ENCODE measurements at places on chromosomes 13 and 19. TPM values are rescaled to one million over a fixed set of nuclear protein-coding genes. Genes with fewer than 3 reads are reported as not detected.

- peak; percentile 29 for DNase-seq
Observed at GRCh38 chr13:41311406-41312175, 524 bp downstream of the NAA16 start.

DNA sequence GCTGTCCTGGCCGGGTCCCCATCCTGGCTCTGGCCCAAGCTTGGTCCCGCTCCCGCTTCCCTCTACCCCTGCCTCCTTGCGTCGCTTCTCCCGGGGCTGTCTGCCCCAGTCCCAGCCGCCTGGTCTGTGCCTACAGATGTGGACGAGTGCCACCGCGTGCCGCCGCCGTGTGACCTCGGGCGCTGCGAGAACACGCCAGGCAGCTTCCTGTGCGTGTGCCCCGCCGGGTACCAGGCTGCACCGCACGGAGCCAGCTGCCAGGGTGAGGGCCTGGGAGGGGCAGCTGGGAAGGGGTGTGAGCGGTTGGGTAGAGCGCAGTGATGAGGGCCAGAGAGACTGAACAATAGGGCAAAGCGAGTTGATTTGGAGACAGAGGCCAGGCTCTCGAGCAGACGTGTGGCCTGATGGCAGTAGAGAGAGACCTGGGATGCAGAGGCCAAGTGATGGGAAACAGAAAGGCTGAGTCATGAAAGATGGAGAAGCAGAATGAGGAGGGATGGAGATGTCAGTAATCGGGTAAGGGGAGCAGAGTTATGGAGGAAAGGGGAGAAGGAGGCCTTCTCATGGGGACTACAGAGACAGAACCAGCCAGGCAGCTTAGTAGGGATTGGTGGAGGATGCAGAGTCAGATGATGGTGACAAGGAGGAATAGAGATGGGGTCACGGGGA, 9.4 kb downstream of the LTBP4 start:
- DNase-seq: peak; percentile 74

DNA sequence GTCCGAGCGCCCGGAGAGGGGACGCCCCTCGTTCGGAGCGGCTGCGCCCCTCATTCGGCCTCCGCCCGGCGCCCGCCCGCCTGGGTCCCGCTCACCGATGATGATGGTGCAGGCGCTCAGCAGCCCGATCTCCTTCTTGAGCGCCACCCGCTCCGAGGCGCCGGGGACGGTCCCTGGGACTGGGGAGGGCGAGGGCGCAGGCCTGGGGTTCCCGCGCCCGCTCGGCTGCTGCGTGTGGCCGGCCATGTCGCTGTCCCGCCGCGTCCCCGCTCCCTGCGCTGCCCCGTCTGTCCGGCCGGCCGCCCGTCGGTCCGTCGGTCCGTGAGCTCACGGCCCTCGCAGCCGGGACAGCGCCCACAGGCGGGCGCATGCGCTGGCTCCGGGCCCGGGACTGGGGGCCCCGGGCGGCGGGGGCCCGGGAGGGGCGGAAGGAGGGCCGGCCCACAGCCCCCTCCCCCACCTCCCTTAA, at the start of gene SLC7A10:
Gene SLC7A10 (minus strand): TSS at position 393 of the 469 bp plus-strand sequence. CDS start 147 bp downstream, at position 246.
- no peak for DNase-seq

DNA sequence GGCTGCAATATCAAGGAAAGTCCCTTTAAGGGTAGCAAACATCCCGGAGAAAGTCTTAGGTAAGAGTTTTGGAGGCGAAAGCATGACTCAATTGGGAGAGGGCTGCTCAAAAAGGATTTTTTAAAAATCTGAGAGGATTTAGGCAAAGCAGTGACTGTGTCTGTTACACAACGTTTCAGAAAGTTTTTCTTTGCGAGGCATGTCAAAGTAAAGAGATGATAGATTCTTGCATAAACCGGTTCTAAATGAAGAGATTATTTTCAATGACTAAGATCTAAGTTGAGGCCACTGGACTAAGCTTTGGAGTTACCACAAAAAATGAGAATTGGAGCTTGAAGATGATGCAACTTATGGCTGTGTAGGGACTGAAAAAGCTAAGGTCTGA, 43.7 kb upstream of the ENOX1 start:
- DNase-seq: no peak

DNA sequence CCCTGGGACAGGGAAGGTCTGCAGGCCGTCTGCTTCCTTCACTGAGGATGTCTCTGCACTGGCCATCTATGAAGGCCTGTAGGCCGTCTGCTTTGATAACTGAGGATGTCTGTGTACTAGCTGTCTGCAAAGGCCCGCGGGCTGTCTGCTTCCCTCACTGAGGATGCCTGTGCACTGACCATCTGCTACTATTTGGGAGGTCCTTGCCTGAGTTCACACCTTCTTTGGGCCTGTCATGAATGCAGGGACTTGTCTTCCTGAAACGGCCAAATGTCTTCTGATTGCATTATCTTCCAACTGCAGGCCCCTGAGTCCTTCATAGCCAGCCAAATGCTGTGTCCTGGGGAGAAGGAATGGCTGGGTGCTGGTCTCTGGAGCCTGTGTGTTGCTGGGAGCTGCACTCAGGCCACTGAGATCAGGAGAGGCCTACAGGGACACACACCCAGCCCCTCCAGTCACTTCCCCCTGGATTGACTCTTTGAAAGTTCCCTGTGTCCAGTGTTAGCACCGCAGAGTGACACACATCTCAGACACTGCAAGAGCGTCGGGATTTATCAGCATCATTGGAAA, 72.9 kb downstream of the TEX29 start:
- no peak for DNase-seq

GRCh38 chr19:55436847-55437246, 6.3 kb downstream of the SHISA7 start:
- no peak for DNase-seq

DNA sequence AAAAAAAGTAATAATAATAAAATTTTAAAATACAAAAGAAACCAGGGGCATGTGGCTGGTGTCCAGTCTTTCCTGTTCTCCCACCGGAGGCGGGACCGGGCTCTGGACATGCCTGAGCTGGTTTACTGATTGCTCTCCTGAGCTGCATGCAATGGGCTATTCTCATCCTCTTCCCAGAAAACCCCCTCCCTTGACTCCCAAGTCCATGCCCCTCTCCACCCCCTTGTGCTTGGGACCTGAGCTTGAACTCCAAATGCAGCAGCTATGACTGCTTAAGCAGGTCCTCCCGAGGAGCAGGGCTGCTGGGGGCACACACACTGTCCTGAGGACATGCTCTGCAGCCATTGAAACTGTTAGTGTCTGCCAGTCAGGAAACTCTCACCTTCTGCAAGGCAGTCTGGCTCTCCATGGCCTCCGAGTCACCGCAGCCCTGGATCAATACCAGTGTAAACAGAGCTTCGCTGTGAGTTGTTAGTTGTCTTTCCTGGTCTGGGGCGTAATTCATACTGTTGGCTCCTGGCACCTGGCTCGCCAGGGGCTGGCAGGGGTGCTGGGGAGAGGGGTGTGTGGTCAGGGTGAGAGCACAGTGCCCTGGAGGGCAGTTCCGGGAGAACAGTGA, 41.6 kb upstream of the CHST8 start:
- no peak for DNase-seq

GRCh38 chr13:50940509-50940908, 30.9 kb downstream of the RNASEH2B start:
- DNase-seq: no peak

DNA sequence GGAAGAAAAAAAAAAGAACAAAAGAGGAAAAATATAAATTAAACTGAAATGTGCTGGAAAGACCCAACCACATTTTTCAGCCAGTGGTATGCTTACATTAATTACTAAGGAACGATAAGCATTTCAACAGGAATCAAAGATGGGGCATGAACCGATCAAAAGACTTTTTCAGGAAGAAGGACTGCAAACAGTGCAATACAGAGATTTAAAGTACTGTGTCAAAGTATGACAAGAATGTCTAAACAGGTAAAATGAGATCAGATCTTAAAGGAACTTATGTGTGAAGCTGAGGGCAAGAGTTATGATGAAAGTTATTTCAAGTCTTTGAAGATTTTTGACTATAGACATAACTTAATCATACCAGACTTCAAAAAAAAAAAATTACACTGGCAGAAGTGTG, 1761.8 kb downstream of the SLITRK5 start:
- no peak for DNase-seq

- DNase-seq: no peak
Observed at GRCh38 chr13:112928972-112929782, 39.8 kb upstream of the MCF2L start.

DNA sequence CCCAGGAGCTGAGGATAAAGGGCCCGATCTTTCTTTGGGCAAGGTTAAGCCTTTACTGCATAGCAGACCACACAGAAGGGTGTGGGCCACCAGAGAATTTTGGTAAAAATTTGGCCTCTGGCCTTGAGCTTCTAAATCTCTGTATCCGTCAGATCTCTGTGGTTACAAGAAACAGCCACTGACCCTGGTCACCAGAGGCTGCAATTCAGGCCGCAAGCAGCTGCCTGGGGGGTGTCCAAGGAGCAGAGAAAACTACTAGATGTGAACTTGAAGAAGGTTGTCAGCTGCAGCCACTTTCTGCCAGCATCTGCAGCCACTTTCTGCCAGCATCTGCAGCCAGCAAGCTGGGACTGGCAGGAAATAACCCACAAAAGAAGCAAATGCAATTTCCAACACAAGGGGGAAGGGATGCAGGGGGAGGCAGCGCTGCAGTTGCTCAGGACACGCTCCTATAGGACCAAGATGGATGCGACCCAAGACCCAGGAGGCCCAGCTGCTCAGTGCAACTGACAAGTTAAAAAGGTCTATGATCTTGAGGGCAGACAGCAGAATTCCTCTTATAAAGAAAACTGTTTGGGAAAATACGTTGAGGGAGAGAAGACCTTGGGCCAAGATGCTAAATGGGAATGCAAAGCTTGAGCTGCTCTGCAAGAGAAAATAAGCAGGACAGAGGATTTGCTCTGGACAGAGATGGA, 8.4 kb upstream of the CEACAM19 start:
- DNase-seq: no peak

DNA sequence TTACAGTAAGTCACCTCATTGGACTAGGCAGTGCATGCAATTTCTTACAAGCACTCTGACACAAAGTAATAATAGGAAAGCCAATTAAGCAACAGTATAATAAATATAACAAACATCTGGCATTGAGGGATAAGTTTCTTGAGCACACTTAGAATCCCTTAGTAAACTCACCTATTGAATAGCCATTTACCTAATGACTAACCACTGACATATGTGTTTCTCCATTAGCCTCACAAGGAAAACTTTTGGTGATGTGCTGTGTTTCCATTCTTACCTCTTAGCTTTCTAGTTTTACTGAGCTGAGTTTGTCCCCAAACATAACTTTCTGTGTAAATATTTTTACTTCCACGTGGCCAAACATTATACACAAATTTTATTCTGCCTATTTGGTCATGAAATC, 47.4 kb upstream of the PCDH9 start:
- no peak for DNase-seq

- no peak for DNase-seq
Observed at GRCh38 chr13:20492641-20493040, 33.0 kb downstream of the CRYL1 start.

GRCh38 chr19:53647792-53648191, 16.0 kb downstream of the DPRX start:
- no peak for DNase-seq

DNA sequence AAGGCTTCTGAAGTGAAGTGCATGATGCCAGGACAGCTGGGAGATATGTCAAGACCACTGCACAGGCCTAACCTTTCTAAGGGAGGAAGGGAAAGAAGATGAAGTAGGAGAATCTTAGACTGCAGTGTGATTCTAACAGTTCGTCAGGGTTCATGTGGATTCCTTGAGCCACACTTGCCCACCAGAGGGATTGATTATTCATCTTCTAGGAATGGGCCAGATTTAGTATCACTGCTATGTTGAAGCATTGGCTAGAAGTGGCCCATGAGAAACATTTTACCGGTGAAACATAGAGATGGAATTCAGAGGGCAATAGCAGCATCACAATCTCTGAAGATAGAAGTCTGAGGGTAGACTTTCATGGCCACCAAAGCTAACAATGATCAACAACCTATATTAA, 550.8 kb upstream of the SLITRK1 start:
- no peak for DNase-seq

GRCh38 chr19:18399008-18399407, 1.6 kb upstream of the LRRC25 start:
- no peak for DNase-seq

DNA sequence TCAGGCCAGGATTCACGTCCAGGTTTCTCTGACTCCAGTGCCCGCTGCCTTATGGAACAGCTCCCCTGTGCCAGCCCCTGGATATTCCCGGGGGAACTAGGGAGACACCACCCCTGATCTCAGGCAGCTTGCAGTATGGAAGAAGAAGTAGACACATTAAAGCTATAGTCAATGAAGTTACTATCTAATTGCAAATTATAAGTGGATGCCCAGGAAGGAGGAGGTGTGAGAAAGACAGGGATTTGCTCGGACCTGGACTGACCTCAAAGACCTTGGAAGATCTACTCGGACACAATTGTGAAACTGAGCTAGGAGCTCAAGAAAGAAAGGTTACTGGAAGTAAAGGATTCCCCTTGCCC, 10.4 kb downstream of the SIGLEC11 start:
- DNase-seq: no peak

DNA sequence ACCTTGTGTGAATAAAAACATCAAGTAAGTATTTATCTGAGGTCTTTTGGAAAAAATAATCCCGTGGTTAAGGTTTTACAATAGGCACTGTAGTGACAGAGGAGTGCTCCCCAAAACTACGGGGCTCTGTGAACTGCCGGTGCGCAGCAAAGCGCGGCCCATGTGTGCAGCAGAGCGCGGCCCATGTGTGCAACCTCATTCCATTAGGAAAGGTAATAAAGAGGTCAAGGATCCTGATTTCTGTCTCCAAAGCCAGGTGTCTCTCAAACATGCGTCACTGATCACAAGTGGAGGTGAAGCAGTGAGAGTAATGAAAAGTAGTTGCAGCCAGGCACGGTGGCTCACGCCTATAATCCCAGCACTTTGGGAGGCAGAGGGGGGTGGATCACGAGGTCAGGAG, 58.7 kb downstream of the MRPL57 start:
- DNase-seq: no peak

DNA sequence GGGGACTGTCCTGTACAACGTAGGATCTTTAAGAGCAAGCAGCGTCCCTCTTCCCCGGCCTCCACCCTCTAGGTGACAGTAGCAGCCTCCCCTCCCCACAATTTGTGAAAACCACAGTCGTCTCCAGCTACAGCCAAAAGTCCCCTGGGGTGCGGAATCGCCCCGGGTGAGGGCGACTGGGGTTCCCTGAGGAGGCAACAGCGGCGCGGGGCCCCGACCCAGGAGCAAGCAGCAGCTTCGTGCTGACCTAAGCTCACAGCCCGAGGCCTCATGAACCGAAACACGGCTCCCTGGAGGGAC, 322 bp downstream of the ZNF558 start:
- DNase-seq: no peak

TMEM38A gene
- 44.6 TPM for total RNA-seq

TMEM221 gene
- total RNA-seq: 0.14 TPM

ZNF776 gene
- 12.9 TPM for total RNA-seq

ZNF439 gene
- total RNA-seq: 4.8 TPM

GFY gene
- total RNA-seq: 0.14 TPM

GNG14 gene
- not detected for total RNA-seq

RNF225 gene
- not detected for total RNA-seq

SHANK1 gene
- 0.25 TPM for total RNA-seq

TEX101 gene
- not detected for total RNA-seq

CCDC8 gene
- total RNA-seq: 30.8 TPM

All from left ventricle myocardium inferior (tissue), 1 donor.